ENCODE measurements at places on chromosomes 7 and 10. TPM values are rescaled to one million over a fixed set of nuclear protein-coding genes. Genes with fewer than 3 reads are reported as not detected.

Gene ADRA2A
- 14.2 TPM for total RNA-seq

Gene LRCH4
- total RNA-seq: 72.2 TPM

Gene SPDYE3
- total RNA-seq: not detected

Gene OR2A7
- 7.4 TPM for total RNA-seq

GRCh38 chr7:95095966-95096540 is 188.7 kb downstream of the PPP1R9A start:
- DNase-seq: no peak

- no peak for DNase-seq
Observed at GRCh38 chr10:85067955-85068354, 739.6 kb downstream of the CCSER2 start.

DNA sequence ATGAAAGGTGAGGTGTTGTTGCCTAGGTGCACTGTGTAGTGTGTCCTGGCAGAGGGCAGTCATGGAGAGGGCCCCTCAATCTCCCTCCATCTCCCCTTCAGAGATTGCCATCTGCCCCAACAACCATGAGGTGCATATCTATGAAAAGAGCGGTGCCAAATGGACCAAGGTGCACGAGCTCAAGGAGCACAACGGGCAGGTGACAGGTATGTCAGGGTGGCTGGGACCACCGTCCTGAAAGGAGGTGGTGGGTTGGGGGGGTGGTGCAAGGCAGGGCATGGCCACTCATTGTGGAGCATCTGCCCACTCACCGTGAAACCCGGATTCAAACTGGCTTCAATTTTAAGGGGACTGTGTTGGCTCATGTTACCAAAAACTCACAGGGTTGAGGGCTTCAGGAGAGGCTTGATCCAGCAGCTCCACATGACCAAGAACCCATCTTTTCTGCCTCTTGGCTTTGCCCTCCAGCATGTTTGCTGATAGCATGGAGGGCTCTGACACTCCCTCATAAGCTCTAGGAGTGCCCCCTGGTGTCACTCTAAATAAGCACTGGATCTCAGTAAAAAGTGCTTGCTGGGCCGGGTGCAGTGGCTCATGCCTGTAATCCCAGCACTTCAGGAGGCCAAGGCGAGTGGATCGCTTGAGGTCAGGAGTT is 12.2 kb downstream of the ARPC1B start:
- no peak for DNase-seq

DNA sequence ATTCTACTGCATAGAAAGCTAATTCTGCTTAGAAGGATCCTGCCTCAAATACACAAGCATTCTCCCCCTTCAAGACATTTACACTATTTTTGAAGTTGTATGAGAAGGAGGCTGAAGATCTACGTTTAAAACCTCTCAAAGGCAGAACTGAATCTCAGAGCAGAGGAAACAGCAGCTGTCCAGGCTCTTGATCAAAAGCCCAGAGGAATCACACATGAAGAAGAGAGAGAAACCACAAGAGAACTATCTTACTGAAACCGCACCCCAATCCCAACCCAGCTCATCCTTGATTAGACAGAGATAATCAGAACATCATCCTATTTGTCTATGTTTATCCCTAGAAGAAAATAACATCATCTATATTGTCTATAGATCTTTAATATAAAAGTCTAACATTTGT is 2.2 kb upstream of the DNAJC1 start:
- no peak for DNase-seq

DNA sequence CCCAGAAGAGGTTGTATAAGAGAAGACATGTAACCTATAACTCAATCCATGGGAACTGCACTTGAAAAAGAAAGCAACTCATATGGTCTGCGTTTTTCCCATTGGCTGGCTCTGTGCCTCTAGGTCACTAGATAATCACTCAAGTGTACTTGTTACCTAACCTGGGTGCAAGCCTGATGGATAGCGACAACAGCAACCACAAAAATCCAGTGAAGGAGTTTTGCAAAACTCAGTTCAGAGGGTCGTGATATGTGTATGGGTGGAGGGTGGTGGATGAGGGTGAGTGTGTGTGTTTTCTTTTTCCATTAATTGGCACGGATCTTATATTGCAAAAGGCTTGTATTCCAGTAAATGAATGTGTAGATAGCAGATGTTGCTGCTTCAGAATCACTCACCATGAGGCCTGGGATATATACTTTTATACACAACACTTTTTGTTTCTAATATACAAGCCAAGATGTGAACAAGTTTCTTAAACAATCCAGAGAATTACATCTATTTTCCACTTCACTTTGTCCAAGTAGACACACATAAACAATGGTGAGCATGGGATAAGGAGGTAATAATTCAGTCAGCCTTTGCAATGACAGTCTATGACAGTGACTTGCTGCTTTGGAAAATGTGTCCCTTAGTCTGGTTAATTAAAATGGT is 286.9 kb upstream of the DKK1 start:
- DNase-seq: no peak

GRCh38 chr7:26724795-26725194 is 139.6 kb downstream of the SKAP2 start:
- no peak for DNase-seq
